ENCODE measurements at places on chromosomes 4 and X. TPM values are rescaled to one million over a fixed set of nuclear protein-coding genes. Genes with fewer than 3 reads are reported as not detected.

FRMPD4 gene
- 1.3 TPM for total RNA-seq

GPR50 gene
- total RNA-seq = not detected

SOD3 gene
- total RNA-seq = 62.4 TPM

LDB2 gene
- 18.5 TPM for total RNA-seq

PCDH7 gene
- 18.7 TPM for total RNA-seq

HTN1 gene
- total RNA-seq = not detected

GPR34 gene
- total RNA-seq = 6.4 TPM

DNA sequence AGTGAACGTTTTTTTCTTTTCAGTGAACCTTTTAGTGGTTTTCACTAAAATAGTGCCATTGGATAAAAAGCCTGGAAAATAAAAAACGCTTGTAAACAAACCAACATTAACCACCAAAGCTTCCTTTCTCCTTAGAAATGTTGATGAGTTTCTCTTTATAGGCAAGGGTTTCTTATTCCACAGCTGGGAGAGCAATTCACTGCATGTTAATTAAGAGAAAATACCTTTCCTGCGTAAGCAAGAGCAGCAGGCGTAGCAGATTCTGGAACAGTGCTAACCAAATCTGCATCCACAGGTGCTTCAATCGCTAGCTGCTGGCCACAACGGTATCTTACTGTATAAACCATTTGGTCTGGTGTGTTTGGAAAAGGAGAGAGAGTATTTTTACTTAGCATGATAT is 13.3 kb upstream of the AASDH start:
- no peak for DNase-seq

GRCh38 chr4:6362896-6363295 is 93.2 kb downstream of the WFS1 start:
- DNase-seq = no peak

DNA sequence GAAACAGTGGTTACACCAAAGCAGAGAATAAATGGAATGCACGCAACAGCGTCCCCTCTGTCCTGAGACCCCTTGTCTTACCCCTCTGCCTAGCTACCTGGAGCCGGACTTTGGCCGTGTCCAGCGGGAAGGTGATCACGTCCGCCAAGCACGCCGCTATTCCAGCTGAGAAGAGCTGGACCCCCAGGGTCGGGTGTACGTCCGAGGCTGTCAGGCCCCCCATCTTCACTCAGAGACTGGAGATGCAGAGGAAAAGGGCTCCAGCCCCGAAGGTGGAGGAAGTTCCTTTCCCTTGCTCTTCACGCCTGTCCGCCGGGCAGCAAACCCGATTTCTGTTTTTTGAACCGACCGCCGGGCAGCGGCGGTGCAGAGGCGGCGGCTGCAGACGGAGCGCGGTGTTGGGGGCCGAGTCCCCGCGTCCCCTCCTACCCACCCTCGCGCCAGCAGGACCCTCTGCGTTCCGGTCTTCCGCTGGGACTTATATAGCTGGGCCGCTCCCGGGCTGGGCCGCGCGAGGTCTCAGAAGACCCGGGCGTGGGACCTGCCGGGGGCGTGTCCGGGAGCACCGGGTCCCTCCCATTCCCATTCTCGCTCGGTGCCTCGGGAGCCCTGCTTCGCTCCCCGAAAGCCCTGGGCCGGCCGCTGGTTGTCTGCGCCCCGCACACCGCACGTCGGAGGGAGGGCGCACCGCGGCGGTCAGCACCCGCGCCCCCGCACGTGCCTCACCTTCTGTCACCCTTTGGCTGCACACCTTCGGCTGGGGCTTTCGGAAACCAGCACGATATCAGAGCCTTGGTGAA is at the start of gene UCP1:
Gene UCP1 (minus strand): TSS at position 455 of the 800 bp plus-strand sequence. CDS start 232 bp downstream, at position 223.
- peak; percentile 57 for DNase-seq

DNA sequence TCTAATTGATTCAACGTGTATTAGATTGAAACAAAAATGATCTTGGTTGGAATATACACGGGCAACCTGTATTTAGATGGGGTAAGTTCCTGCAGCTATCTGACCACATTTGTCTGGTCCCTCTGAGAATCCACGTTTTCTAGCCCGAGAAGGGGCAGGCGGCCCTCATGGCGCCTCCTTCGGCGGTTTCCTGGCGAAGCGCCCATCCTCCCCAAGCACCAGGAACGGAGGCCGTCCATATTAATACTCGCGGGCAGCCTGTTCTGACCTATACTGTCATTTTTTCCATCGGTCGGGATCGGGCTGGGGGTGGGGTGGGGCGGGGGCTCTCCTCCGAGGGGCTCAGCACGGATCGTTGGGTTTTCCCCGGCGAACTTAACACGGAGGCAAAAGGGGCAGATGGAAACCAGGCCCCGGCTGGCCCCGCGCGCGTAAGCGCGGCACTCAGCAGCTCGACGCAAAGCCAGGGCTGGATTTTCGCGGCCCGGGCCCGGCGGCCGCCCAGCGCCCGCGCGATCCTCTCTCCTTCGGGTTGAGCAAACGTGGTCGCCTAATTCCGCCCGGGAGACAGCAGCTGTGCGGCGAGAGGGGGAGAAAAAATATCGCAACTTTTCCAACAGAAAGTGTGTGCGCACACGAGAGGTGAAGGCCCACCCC is 77.2 kb upstream of the BCOR start:
- peak; percentile 67 for DNase-seq
